ENCODE measurements at places on chromosomes 2 and 18. TPM values are rescaled to one million over a fixed set of nuclear protein-coding genes. Genes with fewer than 3 reads are reported as not detected.

GRCh38 chr2:96500385-96501066 is 4.6 kb downstream of the NEURL3 start:
- no peak for DNase-seq

- no peak for DNase-seq
These were observed 12.9 kb upstream of the SIX3 start for GRCh38 chr2:44928483-44929158.

GRCh38 chr2:119730671-119731177 is 29.0 kb upstream of the PTPN4 start:
- no peak for DNase-seq

DNA sequence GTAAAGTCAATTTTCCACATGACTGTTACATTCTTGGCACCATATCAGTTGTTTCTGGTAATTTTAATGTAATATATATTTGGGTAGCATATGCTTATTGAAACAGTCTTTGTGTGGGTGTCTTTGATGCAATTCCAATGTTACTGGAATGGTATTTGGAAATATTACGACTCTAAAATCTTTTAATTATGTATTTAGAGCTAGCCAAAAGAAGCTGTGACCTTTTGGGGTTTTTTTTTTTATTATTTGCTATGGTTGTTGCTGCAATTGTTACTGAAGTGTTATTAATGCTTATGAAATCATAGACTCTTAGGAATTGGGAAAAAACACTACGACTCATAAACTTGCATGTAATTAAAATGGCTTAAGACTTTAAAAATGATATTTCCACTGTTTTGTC is 95.9 kb downstream of the AOX1 start:
- DNase-seq: no peak

DNA sequence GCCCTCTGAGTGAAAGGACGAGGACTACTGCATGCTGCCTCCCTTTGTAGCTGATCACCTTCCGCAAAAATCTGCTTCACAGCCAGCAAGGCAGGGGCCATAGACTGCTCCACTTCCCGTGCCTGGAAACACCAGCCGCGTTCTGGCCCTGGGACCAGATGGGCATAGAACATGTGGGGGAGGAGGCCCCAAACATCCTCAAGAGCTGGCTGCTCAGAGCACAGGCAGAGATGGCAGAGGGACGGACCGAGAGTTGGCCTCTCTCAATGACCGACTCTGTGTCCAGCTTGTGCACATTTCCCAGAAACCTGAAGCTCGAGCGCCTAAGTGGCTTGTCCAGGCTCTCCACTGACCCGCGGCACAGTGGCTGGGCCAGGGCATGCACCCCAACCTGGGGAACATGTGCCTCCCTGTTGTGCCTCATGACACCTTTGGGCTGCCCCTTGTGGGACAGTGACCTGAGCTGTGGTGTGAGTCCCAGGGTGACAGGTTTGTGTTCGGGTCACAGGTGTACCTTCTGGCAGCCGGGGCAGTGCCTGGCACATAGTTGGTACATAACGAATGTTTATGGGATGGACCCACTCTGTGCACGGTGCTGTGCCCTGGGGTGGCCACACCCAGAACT is 9.1 kb downstream of the KCNF1 start:
- DNase-seq: no peak

DNA sequence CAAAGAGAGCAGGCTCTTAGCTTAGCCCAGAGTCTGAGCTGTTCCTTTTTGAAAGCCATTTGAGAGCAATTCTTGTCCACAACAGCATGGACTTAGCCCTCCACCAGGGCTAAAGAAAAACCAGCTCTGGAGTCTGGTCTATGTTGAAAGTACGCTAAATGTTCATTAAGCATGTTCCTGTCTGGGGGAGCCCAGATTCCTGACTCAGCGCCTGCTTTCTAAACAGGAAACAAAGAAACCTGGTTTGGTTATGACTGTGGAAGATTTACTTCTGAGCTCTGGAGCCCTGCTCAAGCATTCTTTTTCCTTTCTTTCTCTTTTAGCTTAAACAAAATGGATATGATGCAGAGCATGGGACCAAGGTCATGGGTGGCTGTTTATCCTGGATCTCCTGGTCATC is 279.8 kb downstream of the RBM43 start:
- DNase-seq: no peak

DNA sequence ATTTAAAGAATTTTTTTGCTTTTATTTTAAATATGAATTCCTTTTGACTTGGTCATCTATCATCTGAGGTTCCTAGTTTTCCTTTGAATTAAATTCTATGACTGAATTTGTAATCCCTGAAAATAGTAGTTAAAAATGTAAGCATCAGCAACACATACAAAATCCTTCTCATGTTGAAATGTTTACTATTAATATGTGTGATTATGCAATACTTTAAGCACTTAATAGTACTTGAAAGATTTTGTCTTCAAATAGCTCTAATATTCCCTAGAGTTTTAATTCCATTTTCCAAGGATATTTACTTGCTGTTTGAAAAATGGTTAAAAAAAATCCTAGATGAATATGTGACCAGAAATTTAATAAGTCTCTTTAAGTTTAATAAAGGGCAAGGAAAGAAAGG is 26.6 kb upstream of the SPATS2L start:
- DNase-seq: no peak

GRCh38 chr2:188219541-188219940 is 72.1 kb upstream of the GULP1 start:
- DNase-seq: no peak

DNA sequence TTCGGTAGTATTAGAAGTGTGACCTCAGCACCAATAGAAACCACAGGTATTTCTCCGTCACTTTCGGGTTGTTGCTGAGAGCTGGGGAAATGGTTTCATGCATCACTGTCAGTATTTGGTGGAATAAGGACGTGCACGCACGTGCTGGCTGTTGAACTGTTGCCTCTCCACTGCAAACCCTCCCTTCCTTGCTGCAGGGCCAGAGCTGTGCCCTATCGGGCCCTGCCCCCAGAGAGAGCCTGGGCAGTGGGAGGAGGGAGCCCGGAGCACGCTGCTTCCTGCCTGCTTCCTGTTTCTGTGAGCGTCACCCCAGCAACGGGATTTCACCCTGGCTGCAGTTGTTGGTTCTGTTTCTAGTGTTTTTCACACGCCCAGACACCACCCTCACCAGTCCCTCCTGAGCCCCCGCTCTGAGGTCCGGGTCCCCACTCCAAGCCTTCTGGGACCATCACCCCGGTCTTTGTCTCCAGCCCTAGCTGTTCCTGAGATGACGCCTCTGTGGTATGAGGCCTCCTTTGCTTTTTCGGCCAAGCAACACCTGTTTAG is 47.4 kb downstream of the LRRFIP1 start:
- peak; percentile 92 for DNase-seq

GRCh38 chr2:203361495-203361894 is 33.3 kb downstream of the ABI2 start:
- DNase-seq: no peak

DNA sequence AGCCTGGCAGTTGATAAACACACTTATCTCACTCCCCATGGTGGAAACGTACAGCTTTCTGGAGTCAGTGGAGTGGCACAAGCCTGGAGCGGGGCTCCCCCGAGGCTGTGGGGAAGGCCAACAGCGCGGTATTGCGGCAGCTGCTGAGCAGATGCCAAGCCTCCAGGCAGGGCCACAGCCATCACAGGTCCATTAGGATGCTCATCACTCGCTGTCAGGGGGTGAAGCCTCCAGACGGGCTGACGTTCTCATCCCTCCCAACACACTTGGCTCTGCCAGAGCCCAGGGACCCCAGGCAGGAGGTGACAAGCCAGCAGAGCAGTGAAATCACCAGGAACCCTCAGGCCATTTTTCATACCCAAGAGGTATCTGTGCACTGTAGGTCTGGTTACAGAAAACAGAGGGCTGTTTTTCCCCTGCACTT is 529.2 kb upstream of the KLHL29 start:
- no peak for DNase-seq

DNA sequence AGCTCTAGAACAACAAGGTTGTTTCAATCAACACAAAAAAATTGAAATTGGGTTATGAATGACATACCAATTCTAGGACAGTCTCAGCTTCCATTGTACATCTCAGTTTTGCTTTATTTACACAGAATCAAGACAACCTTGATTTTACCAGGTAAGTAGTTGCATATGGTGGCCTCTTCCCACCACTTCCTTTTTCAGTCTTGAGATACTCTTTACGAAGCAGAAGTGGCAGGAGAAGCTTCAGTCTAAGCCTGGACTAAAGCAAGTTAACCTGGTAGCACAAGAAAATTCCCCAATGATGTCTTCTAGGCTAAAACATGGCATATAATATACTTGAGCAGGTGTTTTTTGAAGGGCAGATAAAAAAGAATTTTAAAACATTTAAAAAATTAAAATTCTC is 10.7 kb upstream of the FAM136A start:
- DNase-seq: no peak

GRCh38 chr2:3630631-3631030 is 27.4 kb upstream of the ALLC start:
- no peak for DNase-seq

DNA sequence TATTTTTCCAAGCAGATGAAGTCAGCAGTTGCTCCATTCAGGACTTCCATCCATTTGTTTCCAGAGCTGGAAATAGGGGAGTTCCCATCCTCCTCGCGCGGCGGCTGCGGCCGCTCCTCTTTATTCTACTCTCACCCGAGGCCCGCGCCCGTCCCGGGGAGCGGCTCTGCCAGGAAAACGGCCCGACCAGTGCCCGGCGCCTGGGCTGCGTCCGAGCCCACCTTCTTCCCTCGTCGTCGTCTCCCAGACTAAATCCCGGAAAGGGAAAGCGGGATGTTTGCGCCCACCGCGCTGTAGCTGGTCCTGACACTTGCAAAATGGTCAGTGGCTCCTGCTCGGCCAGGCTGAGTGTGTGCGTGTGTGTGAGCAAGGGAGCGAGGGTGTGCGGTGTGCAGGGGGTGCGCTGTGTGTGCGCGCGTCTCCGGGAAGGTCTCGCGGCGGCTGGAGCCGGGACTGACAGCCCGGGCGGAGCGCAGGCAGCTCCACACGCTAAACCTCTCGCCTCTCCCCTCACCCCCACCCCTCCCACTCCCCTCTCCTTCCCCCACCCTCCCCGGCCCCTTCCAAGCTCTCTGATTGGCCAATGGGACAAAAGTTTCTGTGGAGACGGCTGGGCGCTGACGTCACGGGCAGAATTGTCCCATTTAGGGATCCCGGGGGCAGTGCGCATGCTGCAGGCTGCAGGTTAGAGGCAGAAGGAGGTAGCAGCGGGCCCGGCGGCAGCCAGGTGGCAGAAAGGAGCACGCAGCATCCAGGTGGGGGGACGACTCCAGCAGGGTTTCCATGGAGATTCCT is at the start of gene NOL4:
NOL4 (minus strand) TSS at position 491 of the 795 bp plus-strand sequence. CDS start 1,660 bp downstream, outside the sequence.
- peak; percentile 56 for DNase-seq

- no peak for DNase-seq
These were observed 52.7 kb downstream of the DSEL start for GRCh38 chr18:67463829-67464228.

DNA sequence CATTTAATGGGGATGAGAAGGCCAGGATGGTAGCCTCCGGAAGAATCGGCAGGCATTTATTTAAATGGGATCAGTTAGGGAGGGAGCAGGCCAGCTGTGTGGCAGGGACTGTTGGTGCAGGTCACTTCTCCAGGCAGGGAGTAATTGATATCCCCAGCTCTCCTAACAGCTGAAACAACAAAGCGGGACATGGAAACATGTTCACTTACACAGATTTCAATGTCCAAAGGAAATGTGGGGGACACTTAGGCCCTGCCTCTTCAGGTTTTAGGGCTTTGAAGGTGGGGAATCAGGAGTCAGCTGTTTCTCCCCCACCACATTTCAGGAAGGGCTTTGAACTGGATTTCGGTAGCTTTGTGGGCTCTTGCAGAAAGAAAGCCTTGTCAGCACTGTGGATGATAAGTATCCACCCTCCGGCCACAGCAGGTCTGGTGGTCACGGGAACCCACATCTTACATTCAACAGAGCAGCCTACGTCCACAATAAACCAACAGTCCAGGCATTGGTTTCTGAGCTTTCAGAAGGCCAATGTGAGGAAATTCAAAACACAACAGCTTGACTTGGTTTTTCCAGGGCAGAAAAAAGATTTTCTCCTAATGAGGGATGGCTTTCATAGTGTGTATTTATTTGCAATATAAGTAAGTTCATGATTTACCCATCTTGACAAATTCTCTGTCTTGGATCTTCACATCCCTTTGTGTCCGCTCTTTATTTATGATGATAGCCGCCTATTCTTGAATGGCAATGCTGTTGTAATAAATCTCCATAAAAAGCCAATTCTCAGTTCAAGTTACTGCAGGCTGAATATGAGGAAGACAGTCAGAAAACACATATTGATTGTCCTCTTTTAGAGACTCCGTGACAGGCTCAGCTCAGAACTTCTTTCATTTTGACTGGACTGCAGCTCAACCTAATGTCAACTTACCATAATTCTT is 96.6 kb upstream of the NRP2 start:
- no peak for DNase-seq

- no peak for DNase-seq
These were observed 5.2 kb downstream of the SCTR start for GRCh38 chr2:119519057-119519408.

DNA sequence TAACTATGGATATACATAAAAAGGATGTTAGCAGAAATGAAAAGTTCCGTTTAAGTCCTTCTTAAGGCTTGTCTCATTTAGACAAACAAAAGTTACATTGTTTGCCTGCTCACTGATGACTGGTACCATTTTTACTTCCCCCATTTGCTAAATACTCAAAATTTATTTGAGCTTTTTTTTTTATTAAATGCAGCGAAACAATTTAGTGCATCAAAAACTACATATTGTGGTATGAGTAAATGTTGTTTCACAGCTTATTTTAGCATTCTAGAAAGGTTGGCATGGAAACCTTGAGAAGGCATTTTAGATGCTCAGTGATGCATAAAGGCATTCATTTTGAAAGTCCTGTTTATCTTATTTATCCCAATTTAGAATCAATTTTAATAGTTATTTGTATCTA is 100.0 kb downstream of the MAP2 start:
- no peak for DNase-seq

GRCh38 chr2:151051574-151052220 is 210.0 kb downstream of the RBM43 start:
- DNase-seq: peak; percentile 54

DNA sequence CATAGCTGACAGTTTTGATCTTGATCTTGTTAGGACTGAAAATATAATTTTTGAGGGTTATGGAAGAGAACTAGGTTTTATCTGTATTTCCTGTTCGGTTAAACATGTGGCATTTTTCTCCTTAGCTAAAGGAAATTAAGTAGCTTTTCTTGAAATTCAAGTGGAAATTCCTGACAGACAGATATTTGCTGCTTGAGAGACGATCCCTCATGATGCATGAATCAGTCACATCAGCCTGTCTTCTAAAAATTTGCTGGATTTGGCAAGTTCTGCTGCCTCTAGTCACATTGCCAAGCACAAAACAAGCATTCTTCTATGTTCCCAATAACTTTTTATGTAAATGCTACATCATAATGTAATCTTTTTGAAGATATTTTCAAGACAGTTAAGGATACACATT is 201.8 kb upstream of the ATP5MC3 start:
- no peak for DNase-seq

The NTSR2 gene
- total RNA-seq: not detected

The NGEF gene
- total RNA-seq: 38.0 TPM

The MSTN gene
- total RNA-seq: 0.35 TPM

The MPP4 gene
- total RNA-seq: not detected

The CRYGD gene
- not detected for total RNA-seq

The STAT4 gene
- 4.0 TPM for total RNA-seq

The PMAIP1 gene
- total RNA-seq: 2.1 TPM

The MYL12A gene
- total RNA-seq: 345 TPM

The SLC5A7 gene
- total RNA-seq: not detected

The SCG2 gene
- 4.2 TPM for total RNA-seq

The FASTKD1 gene
- total RNA-seq: 70.5 TPM

Measured in mucosa of descending colon (tissue), 3 donors.